ENCODE measurements at places on chromosomes 5 and 9. TPM values are rescaled to one million over a fixed set of nuclear protein-coding genes. Genes with fewer than 3 reads are reported as not detected.

The SOHLH1 gene
- not detected for total RNA-seq

The NUTM2F gene
- total RNA-seq: not detected

The RNF180 gene
- 4.5 TPM for total RNA-seq

The FYB1 gene
- not detected for total RNA-seq

The TSLP gene
- total RNA-seq: 0.07 TPM

- DNase-seq: no peak
These were observed 488.5 kb downstream of the CTNND2 start for GRCh38 chr5:11415751-11416150.

- DNase-seq: no peak
These were observed 110.2 kb upstream of the ISL1 start for GRCh38 chr5:51273021-51273420.

GRCh38 chr9:112570671-112571167 lies 84.1 kb downstream of the KIAA1958 start:
- no peak for DNase-seq
